ENCODE measurements at places on chromosomes 2 and 18.

DNA sequence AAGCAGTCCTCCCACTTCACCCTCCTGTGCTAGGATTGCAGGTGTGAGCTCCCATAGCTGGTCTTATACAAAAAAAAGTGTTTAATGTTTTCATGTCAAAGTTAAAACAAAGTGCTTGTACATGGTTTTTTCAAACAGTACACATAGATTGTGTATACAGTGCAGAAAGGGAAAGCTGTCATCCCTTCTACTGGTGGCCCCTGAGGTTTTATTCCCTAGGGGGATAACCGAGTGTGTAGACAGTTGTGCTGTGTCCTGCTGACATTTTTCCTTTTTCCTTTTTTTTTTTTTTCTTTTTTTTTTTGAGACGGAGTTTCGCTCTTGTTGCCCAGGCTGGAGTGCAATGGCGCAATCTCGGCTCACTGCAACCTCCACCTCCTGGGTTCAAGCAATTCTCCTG is 10.8 kb downstream of the TUBB6 start:
- no peak for DNase-seq

DNA sequence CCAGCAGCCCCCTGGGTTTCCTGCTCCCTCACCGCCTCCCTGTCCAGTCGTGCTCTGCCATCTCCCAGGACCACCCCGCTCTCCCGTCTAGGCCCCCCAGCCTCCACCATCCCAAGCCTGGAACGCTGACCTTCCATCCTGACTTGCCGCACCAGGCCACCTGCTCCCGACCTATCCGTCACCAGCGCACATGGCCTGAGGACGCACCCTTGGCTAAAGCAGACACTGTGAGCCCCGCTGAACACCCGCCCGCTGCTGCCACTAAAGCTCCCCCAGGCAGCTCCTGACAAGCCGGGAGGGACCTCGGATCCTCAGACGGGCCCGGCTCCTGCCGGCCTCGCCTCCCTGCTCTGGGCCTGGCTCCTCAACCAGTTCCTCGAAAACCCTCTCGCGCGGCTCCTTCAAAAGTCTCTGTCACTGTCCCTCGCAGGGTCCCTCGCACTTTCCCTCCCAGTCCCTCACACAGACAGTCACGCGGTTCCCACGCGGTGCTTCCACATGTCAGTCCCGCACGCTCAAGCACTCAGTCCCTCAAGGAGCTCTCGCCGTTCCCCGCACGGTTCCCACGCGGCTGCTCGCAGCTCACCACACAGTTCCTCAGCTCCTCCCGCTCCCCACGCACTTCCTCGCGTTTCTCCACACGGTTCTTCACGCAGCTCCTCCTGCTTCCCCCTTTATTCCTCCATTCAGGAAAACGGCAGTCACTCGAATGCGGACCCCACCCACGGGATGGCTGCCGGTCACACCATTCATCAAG is 42.4 kb downstream of the KIF1A start:
- no peak for DNase-seq

GRCh38 chr2:79717364-79718007 is 204.6 kb downstream of the CTNNA2 start:
- no peak for DNase-seq

DNA sequence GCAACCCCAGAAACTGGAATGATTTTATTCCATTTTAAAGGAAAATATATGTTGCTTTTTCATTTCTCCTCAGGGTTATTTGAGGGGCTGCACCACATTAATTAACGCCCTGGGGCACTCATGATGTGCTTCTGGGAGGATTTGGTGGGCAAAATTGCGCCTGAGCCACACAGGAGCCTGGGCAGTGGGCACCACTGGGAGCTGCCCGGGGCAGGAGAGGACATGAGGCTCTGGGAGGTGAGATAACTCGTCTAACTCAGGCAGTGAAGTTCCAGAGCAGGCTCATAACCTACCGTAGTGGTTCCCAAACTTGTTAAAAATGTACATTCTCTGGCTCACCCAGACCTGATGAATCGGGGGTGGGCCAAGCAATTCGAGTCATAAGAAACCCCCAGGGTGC is 68.3 kb downstream of the EDAR start:
- no peak for DNase-seq

DNA sequence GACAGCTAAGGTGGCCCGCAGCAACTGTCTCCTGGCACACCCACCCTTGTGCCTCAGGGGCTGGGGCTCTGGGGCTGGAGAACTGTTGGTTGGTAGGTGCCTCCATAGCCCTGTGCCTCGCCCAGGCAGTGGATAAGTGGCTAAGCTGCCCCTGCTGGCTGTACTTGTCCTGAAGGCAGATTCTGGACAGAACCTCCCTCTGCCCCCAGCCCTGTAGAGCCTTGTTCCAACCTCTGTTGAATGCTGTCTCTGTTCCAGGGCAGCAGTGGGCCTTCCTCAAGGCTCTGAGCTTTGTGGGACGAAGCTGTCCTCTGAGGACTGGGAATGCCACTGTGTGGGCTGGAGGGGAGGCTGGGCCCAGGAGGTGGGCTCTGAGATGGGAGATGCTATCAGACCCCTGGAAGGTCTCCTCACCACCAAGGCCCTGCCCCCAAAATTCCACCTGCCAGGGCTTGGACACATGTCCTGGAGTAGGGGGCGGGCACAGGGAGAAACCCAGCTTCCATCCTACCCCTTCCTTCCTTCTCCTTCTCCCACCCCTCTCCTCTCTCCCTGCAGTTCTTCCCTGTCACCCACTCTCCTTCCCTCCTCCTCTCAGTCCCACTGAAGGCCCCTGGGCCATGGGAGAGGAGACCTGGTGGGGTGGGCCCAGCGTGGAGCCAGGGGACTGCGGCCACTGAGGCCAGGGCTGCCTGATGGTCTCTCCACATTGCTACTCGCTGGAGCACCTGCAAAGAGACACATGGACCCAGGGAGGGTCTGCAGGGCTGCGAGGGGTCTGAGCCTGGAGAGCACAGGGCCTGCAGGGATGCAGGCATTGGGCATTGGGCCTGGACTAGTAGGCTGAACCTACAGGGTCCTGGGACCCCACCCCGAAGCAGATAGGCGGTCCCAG is 1.7 kb upstream of the PDCD1 start:
- DNase-seq, result no peak

DNA sequence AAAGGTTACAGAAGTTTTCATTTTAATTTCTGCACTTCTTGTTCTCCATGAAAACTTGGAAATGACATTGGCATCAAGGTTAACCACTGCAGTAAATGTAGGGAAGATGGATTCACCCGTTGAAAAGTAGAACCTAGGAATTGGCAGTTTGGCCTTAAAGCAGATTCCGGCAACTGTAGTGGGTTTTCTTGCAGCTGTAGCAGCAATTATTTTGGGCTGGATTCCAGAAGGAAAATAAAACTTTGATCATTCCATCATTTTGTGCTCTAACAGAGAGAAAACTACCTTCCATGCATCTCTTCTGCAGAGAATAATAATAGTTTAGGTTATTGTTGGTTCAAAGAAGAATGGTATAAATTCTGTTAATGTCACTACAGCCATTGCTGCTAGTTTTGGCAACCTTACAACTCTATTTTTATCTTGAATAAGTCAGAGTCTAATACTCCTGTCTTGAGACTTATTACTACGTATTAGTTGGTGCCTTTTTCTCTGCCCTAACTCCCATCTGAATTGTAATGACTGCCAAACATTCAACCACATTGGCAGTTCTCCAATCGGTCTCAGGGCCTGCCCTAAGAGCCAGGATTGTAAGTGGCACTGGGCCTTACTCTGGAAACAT is 178.1 kb upstream of the PIEZO2 start:
- no peak for DNase-seq

- no peak for DNase-seq
These were observed 12.6 kb downstream of the MC5R start for GRCh38 chr18:13836559-13836958.

DNA sequence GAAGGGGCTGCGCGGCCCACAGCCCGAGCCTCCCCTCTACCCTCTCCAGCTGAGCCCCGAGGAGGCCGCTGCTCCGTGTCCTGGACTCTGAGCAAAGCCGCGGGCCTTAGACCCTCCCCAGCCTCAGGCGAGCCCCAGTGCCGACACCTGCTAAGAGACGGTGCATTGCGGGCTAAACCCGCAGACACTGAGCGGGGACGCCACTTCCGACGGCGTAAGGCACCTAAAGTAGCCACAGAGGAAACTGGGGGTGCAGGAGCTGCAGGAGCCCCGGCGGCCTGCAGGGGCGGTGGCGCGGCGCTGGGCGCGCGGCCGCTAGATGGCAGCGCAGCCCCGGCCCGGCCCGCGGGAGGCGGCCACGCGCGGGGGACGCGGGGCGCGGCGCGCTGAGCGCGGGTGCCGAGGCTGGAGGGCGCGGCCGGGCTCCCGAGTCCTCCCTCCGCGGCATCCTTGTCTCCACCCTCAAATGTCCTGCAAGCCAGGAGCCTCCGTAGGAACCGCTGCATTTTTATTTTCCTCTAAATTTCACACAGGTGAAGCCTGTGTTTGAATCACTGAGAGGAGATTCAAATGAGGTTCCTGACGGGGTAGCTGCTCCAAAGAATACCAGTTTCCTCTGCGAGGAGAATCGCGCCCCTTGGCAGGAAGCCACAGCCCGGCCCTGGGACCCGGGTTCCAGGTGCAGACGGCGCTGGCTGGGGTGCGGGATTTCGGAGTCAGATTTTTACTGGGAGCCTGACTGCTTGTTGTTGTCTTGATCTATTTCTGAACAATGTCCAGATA is 650.5 kb downstream of the GALR1 start:
- DNase-seq, result peak; percentile 31

DNA sequence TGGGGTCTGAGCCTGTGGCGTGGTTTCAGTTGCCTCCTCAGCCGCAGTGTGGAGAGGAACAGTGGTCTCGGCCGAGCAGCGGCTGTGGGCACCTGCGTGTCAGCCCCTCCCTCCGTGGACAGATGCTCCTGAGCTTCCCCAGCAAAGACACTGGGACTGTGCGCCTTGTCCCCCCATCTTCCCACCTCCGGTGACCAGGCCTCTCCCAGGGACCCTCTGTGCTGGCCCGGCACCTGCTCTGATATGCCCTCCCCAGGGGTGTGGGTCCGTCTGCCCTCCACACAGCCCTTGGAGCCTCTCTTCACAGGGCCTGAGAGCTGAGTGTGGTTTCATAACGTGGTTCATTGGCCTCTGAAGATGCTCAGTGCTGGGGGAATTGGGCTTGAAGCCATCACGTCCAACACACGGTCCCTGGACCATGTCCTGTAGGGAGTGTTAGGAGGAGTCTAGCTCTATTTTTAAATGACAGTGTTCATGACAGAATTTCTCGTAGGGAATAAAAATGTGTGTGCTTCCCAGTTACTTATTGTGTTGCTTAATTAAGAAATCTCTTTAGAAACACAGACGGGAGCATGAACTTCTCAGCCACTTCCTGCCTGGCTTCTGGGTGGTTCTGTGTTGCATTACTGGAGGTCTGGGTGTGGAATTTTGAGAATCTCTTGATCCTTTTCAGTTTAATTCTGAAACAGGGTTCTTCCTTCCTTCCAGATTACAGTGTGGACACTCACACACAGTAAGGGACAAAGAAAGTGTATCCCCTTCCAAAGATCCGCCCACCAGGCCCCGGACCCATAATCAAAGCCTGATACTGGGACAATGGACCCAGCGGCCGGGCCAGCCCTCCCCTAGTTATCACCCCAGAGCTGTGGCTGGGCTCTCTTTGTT is 110.7 kb downstream of the NFATC1 start:
- no peak for DNase-seq

- no peak for DNase-seq
These were observed 33.6 kb downstream of the FARP2 start for GRCh38 chr2:241389697-241390096.

DNA sequence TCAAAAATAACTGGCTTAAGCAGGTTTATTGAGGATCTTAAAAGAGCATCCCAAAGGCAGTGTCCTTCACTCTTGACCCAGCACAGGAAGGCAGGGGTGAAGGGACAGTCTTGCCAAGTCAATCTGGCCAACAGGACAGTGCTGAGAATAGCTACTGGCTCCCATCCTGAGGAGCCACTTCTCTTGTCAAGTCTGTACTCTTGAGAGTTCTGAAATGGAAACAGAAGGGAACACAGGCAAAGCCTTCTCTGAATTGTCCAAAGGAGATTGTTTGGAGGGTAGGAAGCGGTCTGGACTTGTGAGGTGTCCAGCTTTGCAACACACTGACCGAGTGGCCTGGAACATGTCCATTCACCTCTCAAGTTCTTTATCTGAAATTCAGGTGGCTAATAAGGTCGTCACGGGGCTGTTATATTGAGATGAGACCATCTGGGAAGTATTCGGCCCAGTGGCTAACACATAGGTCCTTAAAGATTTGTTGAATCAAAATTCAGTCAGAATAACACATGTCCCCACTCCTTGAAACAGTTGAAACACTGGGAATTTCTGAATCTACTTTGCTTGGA is 99.5 kb upstream of the FHL2 start:
- no peak for DNase-seq

DNA sequence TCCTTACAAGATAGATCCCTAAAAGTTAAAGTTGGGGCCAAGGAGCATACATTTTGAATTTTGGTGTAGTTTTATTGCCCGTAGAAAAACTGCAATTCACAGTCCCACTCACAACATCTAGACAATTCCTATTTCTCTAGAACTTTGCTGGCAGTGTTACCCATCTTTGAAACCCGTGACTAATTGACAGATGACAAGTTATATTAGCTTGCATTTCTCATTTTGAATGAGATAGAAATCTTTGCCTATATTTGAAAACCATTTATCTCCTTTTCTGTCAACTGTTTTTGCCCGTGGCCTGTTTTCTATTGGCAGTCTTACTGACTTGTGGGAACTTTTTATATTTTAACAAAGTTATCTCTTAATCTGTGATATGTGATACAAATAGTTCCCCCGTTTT is 50.0 kb downstream of the OXER1 start:
- no peak for DNase-seq

GRCh38 chr2:139165601-139166000 is 385.4 kb upstream of the NXPH2 start:
- no peak for DNase-seq

- DNase-seq, result no peak
These were observed 485.7 kb downstream of the TXNL1 start for GRCh38 chr18:56152551-56153310.

- no peak for DNase-seq
These were observed 356.1 kb upstream of the ZC3H15 start for GRCh38 chr2:186129767-186130581.

DNA sequence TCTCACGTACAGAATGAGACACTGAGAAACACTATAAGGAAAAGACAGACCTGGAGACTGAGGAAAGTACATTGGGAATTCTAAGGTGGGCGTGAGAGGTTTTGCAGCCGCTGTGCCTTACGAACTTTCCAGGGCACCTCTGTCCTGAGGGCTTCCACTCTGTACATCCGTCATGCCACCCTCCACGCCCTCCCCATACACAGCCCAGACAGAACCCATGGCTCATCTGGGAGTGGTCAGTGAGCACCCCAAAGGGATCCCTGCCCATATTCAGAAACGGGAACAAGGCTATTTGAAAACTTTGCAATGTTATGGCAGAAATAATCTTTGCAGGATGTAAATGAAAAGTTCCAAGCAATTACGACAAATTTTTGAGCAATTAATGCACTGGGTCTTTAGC is 95.4 kb upstream of the ZNF532 start:
- no peak for DNase-seq

- DNase-seq, result no peak
These were observed 24.7 kb downstream of the MYCN start for GRCh38 chr2:15964936-15965563.

All from activated CD8-positive, alpha-beta memory T cell treated with anti-CD3 and anti-CD28 coated beads for 48 hours (primary cell).